ENCODE measurements at places on chromosomes 5 and 9.

DNA sequence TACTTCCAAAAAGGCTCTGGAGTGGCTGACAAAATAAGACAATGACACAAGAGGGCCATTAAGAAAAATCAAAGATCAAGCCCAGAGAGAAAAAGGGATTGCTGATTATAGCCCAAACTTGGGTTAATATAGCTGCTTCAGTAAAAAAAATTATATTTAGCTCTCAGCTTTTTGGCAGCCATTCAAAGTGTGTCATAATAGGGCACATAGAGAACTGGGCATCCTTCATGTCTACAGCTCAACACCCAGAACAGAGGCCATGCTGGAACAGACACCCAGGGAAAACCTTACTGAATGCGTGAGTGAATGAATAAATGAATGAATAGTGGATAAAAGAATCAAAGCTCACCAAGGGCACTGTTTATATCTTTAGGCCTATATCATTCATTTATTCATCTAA, 110.1 kb downstream of the SLIT3 start:
- DNase-seq: no peak

- no peak for DNase-seq
Measured at GRCh38 chr9:129587487-129588262, 33.2 kb downstream of the C9orf50 start.

DNA sequence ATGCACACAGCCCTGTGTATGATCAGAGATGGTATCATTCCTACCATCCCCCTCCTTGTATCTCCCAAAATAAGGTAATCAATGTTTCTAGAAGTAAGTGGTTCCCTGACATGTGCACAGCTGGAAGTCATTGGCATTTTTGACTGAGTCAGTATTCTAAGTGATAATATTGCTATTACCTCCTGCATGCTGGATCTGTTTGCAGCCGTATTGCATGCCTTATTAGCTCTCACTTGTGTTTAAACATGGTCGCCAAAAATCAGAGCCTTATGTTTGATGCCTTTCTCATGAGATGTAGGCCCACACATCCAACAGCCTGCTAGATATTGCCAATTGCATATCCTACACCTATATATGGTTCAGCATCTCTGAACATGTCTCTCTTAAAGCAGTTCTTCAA, 254.3 kb downstream of the CDH12 start:
- no peak for DNase-seq

- no peak for DNase-seq
Measured at GRCh38 chr9:74284581-74285450, 212.3 kb upstream of the RORB start.

DNA sequence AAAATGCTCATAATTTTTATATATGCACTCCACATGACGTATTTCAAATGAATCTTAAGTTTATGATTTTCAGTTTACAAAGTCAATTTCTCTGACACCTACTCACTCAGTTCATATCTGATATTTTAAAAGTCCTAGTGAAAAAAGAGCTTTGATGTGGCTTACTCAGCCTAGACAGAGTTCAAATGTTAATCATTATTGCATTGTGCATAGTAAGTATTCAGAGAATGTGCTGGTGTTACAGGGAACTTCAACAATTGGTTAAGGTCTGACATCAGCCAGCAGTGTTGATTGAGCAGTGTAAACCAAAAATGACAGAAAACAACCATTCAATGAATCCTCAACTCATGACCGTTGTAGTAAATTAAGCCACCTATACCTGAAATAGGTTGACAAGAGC, 147.2 kb upstream of the LHFPL2 start:
- DNase-seq: no peak

DNA sequence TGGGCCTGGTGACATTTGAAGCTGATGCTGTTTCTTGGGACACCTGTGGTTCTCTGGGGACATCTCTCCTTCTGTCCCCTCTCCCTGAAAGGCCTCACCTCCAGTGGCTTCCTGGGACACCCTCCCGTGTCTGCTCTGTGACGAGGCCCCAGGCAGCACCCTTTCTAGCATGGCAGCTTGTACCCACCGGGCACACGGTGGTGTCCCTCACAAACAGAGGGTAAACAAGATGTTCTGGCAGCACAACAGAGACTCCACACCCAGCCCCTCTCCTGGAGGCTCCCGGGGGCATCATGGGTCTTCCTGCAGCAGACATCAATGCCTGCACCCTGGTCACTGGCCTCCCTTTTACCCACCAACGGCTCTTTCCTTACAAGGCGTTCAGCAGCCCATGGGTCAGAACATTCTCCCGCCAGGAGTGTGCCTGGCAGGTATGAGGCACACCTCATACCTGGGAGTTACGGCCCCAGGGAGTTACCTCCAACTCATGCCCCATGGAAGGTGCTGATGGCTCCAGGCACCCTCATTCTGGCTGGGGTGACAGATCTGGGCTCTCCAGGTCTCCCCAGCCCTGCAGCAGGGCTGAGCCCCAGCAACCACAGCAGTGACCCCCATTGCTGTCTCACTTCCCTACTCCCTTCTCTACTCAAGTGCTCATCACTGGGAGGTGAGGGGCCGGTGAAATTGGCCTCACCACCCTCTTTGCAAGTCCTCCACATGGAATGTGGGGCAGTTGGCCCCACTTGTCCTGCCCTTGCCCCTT, 51.1 kb downstream of the BARX1 start:
- DNase-seq: no peak

GRCh38 chr5:103938146-103938695, 375.6 kb upstream of the NUDT12 start:
- DNase-seq: no peak

- DNase-seq: no peak
Measured at GRCh38 chr5:108729242-108729615, 18.5 kb upstream of the FER start.

DNA sequence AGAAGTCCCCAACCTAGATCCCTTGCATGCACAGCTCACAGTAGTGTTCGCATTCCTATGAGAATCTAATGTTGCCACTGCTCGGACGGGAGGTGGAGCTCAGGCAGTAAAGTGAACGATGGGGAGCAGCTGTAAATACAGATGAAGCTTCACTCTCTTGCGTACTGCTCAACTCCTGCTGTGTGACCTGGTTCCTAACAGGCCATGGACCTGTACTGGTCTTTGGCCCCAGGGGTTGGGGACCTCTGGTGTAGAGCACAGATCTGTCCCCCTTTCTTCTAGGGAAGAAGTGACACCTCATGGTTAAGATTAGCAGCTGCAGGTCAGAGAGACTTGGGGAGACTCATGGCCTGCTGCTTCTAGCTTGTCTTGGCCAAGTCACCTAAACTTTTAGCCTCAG, 7.1 kb downstream of the ARHGEF28 start:
- no peak for DNase-seq

DNA sequence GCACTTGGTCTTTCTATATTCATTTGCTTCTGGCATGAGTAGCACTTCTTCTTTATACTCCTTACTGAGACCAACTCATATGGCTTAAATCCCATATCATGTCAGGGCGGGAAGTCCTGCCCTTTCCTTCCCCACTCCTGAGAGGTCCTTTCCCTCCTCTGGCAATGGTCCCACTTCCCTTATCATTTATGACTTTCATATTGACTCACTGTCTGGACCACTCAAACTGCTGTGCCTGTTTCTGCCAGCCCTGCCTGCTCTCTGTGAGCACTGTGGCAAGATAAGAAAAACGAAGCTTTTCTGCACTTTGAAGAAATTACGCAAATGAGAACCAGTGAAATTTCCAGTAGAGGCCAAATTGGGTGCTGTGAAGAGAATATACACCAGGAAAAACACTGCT, 58.1 kb downstream of the ZNF474 start:
- no peak for DNase-seq
